ENCODE measurements at places on chromosomes 2 and 18.

- DNase-seq = no peak
Observed at GRCh38 chr2:218821605-218822211, 9.9 kb downstream of the PRKAG3 start.

DNA sequence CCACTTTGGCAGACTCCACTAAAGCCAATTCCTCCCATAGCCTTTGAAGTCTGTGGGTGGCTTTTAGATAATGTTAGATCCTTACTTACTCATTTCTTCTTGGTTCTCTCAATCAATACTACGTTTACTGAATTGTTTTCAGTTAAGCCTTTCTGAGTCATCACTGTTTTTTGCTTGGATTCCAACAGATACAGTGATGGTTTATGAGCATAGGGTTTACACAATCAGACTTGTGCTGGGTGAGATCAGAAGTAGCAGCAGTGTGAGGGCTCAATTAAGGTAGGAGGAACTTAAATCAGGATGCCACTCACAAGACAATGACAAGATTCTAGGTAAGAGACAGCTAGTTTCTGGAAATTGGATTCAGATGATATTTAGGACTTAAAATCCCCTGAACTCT is 297.7 kb upstream of the DOK6 start:
- peak; percentile 17 for DNase-seq

GRCh38 chr2:196012314-196012713 is 56.3 kb downstream of the DNAH7 start:
- no peak for DNase-seq

- no peak for DNase-seq
Observed at GRCh38 chr2:45724335-45724734, 72.9 kb downstream of the PRKCE start.

- no peak for DNase-seq
Observed at GRCh38 chr2:125959047-125959446, 696.9 kb upstream of the GYPC start.

GRCh38 chr2:24304098-24304497 is 56.2 kb downstream of the ITSN2 start:
- DNase-seq = peak; percentile 78

- DNase-seq = no peak
Observed at GRCh38 chr2:101516823-101517690, 42.1 kb upstream of the RFX8 start.

DNA sequence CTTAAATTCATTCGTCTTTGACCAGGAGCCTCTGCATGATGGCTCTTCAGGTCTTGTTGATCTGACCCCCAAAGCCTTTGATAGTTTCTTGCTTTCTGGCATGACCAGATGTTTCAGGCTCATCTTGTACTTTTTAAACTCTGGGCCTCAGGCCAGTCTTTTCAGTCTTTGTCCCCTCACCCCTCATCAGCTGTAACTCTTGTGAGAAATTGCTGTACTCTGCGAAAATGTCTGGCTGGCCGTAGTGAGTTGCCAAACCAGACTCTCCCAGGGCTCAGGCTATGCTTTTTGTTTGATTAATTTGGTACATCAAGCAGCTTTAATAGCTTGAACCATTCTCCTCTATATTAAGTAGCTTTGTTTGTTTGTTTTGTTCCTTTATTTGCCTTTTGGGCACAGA is 75.9 kb downstream of the BABAM2 start:
- peak; percentile 31 for DNase-seq

GRCh38 chr2:239594019-239594771 is 193.4 kb upstream of the HDAC4 start:
- DNase-seq = peak; percentile 22

DNA sequence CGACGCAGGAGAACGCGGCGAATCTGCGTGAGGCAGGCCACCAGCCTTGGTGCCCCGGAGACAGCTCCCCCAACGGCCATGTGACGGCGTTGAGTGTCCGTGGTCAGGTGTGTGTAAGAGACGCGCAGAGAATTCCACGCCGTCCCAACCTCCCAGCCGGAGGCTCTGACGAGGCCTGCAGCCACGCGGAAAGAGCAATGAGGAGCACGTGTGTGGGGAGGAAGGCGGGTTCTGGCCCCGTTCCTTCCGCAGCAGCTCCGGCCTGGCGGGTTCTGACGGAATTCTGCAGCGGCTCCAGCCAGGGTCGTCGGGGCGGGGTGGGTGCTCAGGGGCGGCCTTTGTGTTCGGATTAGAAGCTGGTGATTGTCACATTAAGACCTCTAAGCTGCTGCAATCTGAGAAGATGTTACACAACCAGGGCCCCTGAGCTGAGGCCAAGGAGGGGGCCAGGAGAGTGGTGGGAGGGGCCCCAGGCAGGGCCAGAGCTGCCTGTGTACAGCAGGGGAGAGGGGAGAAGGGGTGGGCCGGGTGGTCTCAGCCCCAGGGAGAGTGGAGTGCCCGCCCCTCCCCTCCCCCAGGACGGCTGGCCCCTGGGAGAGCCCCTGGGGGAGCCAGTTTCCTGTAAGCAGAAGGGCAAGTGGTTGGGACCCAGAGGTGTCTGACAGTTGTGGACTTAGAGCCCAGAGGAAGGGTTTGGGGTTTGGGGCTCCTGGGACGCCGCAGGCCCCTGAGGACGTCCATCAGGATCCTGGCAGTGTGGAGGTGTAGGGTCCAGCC is 5.1 kb upstream of the GAL3ST2 start:
- DNase-seq = no peak

- DNase-seq = no peak
Observed at GRCh38 chr2:141162314-141162713, 968.5 kb downstream of the LRP1B start.

GRCh38 chr2:173086518-173087213 is 11.0 kb downstream of the MAP3K20 start:
- no peak for DNase-seq

- no peak for DNase-seq
Observed at GRCh38 chr2:67534745-67535144, 137.6 kb downstream of the ETAA1 start.

DNA sequence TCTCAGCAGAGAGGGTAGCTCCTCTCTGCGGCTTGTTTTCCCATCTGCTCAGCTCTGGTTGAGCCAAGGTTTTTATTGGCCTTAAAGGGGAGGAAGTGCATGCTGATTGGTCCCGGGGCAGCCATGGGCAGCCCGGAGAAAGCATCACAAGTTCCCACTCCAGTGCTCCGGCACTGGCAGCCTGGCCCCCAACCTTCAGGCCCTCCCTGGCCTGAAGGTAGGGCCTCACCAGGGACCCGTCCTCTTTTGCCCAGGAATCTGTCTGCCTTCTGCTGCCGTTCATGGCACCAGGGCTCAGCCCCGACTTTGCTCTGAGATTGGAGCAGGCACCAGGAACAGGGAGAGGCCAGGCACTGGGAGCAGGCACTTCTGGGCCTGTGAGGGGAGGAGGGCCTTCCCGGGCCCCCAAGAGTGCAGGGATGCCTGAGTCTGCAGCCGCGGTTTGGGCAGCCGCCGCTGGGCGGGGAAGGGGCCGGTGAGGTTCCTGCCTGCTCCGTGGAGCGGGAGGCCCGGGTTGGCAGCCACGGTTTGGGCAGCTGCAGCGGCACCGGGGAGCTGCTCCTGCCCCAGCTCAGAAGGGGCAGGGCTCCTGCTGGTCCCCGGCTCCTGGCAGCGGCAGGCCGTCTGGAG is 17.5 kb upstream of the ILKAP start:
- peak; percentile 91 for DNase-seq

DNA sequence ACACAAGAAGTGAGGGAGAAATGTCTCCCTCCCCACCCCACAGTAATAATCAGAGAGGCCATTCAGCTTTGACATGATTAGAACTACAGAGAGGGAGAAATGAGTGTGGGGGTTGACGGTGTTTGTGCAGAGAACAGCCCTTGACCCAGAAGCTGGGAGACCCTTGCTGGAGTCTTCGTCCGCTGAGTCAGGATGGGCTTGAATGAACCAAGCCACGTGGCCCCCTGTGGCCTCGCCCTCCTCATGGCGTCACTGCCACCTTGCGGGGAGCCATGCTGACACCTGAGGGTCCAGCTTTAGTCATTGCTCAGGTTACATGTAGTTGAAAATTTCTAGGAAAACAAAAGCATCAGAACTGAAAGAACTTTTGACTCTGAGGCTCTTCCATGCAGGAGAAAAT is 101.2 kb downstream of the DGKD start:
- no peak for DNase-seq

DNA sequence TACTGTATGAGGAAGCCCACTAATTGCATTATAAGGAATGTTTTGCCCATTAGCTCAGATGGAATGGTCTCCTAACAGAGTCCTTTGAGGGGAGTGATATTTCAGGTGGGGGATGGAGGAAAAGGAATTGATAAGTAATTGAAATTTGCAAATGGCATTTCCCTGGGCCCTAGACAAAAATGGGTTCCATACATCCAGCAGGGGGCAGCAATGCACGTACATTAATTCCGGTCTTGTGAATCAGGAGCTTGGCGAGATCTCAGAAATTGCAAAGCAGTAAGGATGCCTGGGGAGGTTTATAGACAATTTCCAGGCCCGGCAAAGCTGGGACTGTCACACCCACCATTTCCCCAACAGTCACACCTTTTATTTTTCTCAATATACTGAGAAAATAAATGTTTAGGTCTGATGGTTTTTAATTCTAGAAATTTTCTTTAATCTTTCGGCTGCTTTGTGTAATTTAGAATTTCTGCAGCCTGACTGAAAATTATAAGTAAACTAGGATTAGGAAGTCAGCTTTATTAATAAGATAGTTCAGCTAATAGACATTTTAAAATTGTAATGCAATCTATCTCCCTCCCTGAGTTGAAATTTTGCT is 122.8 kb downstream of the LYPD1 start:
- DNase-seq = peak; percentile 88

GRCh38 chr2:67841711-67842110 is 221.1 kb downstream of the C1D start:
- no peak for DNase-seq

DNA sequence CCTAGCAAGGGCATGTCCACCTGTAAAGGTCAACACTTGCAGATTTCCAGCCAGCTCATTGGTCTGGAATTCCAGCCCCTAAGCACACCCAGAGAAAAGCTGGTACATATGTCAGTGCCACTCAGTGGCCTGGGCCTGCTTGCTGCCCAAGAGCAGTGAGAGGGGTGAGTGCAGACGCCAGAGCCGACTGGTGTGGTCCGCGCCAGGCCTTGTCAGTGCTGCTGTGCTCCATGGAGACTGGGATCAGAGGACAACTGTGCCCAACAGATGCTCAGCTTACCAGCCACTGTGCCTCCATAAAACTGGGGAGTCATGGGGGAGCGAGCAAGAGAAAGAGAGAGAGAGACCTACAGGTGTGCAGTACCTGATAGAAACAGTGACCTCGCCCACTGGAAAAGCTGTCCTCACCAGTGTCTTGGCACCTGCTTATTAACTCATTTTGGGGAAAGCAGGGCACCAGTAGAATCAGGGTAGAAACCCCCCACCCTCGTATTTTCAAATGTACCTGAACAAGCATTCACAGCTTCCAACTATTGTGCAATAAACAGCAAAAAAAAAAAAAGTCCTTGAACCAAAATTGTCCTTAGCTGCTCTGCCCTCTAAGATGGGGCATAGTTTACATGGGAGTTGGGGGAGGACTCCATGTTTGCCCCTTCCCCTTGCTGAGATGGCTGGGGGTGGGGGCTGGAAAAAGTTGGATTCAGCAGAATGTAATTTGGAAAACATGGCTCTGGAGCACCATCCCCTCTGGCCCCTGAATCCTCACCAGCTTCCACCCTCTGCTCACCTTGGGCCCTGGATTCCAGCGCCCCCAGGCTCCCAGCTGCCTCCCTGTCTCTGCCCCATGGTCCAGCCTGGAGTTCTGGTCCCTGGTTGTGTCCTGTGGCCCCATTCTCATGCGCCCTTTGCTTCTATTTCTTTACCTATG is 1.4 kb upstream of the SP140L start:
- no peak for DNase-seq

DNA sequence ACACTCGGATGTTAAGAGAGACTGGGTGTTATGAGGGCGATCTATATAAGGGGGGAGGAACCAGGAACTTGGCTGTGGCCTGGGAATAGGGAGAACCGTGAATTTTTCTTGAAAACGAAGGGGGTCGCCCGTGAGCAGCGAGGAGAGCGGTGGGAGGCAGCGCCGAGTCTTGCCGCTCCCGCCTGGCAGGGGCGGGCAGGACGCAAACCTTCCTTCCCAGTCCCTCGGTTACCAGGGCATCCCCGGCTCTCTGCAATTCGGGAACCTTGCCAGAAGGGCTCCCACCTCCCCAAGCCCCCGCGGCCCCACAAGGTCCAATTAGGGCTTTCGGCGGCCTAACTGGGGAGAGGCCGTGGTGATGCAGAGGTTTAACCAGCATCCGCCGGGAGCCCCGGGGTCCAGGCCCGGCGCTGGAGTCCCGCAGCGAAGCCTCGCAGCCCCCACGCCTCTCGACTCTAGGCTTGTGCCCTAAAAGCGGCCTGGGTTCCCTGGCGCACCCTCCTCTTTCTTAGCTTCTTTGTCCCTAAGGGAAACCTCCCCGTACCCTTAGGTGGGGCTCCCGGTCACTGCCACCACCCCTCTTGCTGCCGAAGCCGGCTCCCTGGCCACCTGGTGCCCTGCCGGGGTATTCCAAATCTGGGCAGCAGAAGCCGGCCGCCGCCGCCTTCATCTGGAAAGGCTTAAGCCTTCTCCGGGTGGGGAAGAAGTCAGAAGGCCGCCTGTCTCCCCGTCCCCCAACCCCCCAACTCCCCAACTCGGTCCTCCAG is 680 bp upstream of the FHOD3 start:
- peak; percentile 89 for DNase-seq

DNA sequence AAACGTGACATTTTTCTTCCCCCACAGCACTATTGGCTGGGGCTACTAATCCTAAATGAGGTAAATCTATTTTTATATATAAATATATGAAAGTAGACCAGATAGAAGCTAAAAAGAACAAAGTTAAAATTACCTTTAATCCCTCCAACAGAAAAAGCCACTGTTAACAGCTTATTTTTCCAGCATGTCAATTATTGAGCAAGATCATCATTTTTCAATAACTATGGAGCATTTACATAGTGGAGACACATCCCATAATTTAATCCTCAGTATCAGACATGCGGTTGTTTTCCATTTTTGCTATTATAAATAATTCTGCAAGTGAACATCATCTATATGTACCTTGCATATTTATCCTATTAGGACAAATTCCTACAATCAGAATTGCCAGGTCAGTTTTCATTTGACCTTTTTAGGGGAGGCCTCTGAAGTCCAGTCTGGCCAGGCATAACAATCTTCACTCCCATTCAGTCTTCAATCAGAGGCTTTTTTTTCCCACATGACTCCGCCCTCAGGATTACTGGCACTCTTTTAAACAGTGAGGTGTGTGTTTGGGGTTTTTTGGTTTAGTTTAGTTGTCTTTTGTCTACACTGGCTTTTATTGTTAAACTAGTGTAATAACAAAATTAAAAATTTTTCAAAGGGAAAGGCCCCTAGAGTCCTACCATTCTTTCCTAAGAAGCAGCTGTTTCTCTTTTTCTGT is 29.2 kb downstream of the SMARCAL1 start:
- no peak for DNase-seq

DNA sequence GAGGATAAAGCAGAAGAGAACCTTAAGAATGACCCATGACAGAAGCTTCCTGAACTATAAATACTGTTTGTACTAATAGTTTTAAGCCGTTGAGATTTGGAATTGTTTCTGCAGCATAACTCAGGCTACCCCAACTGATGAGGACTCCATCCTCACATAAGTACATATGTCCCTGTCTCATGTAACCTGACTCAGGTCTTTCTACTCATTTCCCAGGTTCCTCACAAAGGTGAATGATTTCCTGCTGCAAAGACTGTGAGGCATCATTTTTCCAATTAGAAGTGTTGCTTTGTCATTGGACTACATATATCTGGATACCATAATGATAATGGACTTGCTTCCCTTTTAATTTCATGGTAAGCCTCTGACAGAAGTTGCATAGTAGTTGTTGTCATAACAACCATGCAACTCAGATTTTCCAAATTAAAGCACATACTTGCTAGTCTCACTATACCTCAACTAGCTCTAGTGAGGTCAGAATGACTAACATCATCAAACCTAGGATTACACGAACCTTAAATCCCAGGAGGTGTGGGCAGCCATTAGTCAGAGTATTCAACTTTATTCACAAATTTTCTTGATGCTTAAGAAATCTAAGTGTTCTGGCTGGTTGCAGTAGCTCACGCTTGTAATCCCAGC is 38.0 kb upstream of the NEDD4L start:
- no peak for DNase-seq
